ENCODE measurements at places on chromosomes 6 and 20.

GRCh38 chr6:22298475-22298890, 1.6 kb upstream of the PRL start:
- no peak for DNase-seq

- no peak for DNase-seq
Observed at GRCh38 chr6:159152041-159152440, 17.2 kb upstream of the FNDC1 start.

DNA sequence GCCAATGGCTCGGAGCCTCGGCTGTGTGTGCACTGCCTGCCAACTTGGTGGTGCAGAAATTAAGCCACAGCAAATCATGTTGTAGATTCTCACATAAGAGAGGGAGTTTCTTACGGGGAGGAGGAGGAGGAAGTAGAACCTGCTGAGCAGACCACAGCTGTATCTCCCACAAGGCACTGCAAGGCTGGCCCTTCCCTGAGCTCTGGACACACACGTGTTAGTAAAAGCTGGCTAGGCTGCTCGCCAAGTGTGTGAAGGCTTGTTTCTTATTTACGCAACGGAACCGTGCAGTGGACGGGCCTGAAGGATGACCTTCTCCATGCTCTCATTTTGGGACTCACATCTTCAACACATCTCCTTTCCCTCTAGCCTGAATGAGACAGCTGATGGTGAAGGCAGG, 15.7 kb upstream of the QKI start:
- DNase-seq, result no peak

DNA sequence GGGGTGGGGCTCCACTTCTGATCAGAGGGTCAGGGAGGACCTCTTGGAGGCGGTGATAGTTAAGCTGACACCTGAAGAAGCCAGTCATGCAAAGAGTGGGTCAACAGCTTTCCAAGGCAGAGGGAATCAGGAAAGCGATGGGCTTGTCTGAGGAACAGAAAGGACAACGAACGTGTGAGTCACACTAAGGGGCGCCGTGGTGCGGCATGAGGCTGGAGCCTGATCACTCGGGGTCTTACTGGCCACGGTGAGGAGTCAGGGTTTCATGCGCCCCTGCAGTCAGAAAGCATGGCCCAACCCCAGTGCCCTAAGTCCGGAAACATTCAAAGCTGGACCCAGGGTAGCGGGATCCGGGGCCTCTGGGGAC, 50.6 kb upstream of the SLC32A1 start:
- no peak for DNase-seq

- DNase-seq, result no peak
Observed at GRCh38 chr6:49855221-49855620, 11.1 kb downstream of the CRISP1 start.

- no peak for DNase-seq
Observed at GRCh38 chr20:5495026-5495425, 178.3 kb upstream of the PROKR2 start.

DNA sequence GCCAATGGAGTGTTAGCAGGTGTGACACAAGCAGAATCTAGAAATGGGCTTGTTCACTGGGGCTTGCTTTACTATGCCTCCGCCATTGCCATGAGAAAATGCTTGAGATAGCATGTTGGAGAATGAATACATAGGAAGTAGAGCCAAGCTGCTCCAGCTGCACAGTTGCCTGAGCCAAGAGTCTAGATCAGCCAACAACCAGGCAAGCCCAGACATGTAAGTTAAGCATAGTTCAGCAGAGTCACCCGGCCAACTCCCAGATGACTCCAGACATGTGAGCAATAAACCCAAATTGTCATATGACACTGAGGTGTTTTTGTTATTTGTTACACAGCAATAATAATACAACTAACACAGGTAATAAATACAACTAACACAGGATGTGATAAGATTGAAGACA, 167.9 kb downstream of the HAO1 start:
- no peak for DNase-seq

DNA sequence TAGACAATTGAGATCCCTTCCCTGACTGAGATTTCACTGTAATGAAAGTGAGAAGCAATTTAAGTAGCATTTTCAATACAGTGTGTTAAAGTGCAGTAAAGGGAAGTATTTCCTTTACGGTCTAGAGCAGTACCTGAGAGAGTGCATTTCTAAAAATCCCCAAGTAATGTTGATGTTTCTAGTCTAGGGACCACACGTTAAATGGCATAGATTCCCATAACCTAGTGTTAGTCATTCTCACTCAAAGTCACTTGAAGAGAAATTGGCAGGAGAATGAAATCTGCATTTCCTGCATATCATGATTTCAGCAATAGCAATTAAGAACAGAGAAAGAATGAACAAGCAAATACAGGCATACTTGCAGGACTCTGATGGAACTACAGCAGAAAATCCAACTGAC, 67.9 kb downstream of the CGA start:
- no peak for DNase-seq

- DNase-seq, result no peak
Observed at GRCh38 chr20:47506850-47507249, 5.2 kb downstream of the NCOA3 start.

DNA sequence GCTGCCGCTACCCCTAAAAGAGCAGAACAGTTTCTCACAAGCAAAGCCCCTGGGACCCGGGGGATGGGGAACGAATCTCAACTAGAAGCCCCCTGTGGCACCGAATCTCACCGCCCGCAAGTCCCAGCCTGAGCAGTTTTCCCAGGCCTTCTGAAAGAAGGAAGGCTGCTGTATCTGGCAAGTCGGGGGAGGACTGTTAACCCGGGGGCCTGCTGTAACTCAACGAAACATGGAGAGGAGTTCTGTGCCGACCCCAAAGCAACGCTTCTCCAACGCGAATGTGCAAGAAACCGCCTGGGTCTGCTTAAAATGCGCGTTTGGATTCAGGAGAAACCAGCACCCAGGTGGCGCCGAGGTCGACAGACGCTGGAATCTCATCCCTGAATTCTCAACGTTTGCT, 34.2 kb downstream of the DLL1 start:
- no peak for DNase-seq
